ENCODE measurements at places on chromosomes 6 and 20. TPM values are rescaled to one million over a fixed set of nuclear protein-coding genes. Genes with fewer than 3 reads are reported as not detected.
A peak's percentile ranks its signal among the peaks of the same experiment; 100 is the strongest.

Gene TRIM31
- not detected for polyA plus RNA-seq

DNA sequence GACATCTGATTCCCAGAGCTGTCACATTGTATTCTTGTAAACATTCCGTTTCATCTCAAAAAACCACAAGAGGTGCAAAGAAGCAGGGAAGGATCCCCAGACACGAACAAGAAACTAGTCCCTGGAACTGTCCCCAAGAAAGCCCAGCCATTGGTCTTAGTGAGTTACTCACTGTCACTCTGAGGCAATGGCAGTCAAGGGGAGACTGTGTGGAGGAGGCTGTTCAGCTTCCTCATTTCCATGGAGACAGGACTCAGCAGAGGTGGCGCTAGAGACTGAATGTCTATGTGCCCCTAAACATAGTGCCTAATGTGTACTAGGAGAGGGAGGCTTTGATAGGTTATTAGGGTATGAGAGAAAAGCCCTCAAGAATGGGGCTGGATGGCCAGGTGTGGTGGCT lies 11.1 kb downstream of the ULBP1 start:
- no peak for DNase-seq

- DNase-seq, result no peak
Observed at GRCh38 chr6:149963212-149963461, 606 bp upstream of the ULBP1 start.

Gene SLC35F1
- not detected for polyA plus RNA-seq

DNA sequence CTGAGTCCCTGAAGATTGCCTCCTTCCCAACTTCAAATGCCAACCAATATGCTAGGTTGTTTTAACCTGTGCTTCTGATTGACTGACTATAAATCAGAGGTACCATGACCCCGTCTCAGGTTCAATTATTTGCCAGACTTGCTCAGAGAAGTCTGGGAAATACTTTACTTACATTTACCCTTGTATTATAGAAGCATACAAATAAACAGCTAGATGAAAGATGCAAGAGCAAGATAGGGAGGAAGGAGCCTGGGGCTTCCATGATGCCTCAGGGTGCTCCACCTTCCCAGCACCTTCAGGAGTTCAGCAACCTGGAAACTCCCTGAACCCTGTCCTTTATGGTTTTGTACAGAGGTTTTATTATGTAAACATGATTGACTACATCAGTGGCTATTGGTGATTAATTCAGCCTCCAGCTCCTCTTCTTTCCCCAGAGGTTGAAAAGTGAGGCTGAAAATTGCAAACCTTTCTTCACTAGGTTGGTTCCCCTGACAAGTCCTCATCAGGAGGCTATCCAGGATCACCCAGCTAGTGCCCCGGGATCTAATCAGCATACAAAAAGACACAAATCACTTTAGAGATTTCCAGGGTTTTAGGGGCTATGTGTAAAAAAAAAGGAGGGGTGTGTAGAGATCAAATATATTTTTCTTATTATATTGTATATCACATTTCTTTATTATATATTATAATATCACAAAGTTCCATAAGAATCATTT lies 547.7 kb downstream of the EPM2A start:
- no peak for DNase-seq

Gene TLDC2
- polyA plus RNA-seq, result 0.22 TPM

Gene NKX2-2
- not detected for polyA plus RNA-seq

DNA sequence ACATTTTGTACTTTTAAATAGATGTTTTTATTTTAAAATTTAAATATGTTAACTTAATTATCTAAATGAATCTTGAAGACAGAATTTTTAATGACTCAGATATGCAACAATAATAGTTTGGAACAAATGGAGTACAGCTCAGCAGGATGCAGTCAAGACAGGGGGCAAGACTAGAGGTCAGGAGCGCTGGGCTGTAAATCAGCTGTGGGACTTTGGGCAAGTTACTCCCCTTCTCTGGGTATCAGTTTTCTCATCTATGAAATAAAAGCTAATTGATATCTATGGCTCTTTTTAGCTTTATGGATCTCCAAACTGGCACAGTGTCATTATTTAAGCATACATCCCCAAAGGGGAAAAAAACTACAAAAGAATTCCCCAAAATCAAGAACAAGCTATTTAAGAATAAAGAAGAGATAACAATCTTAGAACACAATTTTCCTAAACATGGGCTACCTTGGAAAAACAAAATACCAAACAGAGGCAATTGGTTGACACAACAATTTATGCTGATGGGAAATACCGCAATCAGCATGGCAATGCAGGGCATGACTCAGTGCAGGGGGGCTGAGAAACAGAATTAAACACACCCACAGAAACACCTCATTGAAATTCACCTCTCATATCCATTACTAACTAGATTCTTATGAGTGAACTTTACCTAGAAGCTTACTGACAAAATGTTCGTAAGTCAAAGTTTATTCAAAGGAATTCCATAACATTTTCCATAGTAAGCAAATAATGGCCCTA lies 188.2 kb downstream of the SIM1 start:
- no peak for DNase-seq

Gene FLRT3
- polyA plus RNA-seq, result 69.7 TPM

- no peak for DNase-seq
Observed at GRCh38 chr6:132280436-132280835, 120.8 kb downstream of the MOXD1 start.

DNA sequence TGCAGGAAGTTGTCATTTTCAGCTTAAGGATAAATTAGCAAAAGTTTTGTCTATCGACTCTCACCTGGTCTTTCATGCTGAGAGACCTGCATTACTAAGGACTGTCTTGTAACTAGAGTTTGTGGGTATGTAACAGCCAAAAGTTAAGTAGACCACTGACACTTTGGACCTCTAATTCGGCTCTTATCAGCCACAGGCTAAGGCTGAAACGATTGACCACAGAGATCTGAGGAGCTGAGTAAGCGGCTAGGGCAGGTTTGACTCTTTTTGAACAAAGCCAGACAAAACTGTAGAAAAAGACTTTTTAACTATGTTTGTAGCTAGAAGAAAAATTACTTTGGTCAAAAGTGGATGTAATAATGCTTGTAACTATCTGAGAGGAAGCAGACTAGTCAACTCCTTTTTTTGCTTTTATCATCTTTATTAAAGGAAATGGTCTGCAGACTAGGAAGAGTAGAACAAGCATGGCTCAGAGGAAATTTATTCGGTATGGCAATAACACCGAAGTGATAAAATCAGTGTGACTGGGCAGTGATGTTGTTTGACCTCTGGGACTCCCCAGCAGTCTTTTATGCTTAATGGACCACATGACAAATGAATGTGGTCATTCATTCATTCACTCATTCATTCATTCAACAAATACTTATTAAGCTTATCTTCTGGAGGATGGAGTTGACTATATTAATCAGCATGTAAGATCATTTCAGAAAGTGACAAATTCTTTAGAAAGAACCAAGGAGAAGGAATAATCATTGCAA lies 725.0 kb upstream of the HS3ST5 start:
- DNase-seq, result no peak

DNA sequence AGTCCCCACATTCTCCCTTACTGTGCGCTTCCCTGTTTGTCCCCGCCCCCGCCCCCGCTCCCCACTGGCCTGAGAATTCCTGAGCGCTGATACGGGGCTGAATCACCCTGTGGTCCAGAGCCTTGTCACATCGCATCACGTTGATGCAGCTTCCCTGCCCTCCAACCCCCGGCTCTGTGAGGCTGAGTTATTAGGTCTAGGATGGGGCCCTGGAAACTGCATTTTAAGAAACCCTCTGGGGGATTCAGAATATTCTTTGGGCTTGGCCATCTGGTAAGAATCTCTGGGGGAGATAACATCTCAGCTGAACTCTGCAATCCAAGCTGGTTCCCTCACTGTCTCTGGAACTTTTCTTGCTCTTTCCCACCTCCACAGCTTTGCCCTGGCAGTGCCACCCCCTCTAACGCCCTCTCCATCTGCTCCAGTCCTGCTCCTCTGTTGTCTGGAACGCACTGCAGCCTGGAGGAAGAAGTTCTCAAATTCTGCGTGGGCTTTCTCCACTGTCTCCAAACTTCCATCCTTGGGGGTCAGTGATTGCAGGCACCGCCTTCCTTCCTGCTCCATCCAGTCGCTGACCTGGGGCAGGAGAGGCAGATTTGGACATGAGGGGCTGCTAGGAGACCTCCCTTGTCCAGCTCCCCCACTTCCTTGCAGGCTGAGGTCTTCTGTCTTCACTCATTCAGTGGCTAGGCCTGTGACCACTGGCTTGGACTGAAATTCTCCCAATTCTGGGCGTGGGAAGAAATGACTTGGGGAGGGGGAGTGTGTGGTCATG lies 42.6 kb downstream of the KIAA1755 start:
- DNase-seq, result peak; percentile 60

GRCh38 chr20:56208121-56208520 lies 40.4 kb upstream of the MC3R start:
- no peak for DNase-seq

DNA sequence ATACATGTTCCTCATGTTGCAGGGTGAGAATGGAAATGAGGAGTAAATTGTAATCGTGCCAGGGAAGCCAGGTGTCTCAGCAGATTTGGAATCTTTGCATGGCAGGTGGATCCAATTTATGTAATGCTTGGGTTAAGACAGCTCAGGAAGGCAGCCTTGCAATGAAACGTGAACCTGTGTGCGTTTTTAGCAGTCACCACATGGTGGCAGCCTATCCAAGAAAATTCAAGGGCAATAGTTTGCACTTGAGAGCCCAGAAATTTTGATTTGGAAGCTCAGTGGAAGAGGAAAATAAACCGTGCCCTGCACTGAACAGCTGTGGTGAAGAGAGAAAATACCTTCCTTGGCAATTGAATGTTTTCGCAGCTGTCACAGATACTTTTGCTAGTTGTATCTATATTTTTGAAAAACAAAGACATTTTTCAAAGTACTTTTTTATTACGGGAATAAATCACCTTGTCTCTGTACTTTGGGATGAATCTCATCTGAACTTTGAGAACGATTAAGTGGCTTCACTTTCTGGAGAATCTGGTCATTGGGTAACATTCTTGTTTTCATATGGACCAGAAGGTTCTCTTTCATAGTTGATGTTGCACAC lies 26.5 kb downstream of the MTHFD1L start:
- DNase-seq, result peak; percentile 48

Gene WFDC5
- 2.4 TPM for polyA plus RNA-seq

Gene SH3BGRL2
- 3.9 TPM for polyA plus RNA-seq

- DNase-seq, result no peak
Observed at GRCh38 chr20:45968801-45969711, 2.9 kb downstream of the ZNF335 start.

DNA sequence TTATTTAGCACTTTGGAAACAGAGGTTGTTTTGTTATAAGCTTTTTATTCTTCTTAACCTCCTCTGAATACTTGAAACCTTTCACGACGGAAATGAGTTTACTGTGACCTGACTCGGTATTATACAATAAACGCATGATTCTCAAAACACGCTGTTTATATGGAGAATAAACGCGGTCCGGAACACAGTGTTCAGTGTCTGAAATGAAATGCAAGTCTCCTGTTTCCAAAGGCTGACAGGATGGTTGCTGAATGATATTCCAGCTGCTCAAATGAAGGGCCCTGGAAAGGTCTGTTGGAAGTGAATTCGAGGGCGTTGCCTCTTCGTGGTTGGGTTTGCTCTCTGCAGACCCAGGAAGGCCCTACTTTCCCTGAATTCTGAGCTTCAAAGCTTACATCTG lies 83.4 kb downstream of the RSPH3 start:
- DNase-seq, result no peak

DNA sequence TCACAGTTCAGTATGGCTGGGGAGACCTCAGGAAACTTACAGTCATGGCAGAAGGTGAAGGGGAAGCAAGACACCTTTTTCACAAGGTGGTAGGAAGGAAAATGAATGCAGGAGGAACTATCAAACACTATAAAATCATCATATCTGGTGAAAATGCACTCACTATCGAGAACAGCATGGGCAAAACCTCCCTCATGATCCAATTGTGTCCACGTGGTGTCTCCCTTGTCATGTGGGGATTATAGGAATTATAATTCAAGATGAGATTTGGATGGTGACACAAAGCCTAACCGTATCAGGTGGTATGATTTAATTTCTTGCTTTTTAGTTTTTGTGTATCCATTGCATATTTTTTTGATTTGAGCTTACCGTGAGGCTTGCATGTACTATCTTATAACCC lies 133.2 kb upstream of the SYNCRIP start:
- no peak for DNase-seq

DNA sequence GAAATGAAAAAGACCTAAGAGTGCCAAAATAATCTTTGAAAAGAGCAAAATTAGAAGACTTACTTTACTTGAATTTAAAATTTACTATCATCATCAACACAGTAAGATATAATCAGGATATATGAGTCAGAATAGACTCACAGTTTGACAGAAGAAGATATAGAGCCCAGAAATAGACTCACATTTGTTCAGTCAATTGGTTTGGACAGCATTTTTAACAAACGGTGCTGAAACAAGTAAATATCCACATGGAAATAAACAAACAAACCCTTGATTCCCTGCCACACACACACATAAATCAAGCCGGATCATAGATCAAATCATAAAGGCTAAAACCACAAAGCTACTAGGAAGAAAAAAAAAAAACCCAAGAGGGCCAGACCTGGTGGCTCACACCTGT lies 291.1 kb downstream of the ADGRG6 start:
- DNase-seq, result no peak

- DNase-seq, result no peak
Observed at GRCh38 chr6:88669475-88669874, 293.9 kb downstream of the RNGTT start.

DNA sequence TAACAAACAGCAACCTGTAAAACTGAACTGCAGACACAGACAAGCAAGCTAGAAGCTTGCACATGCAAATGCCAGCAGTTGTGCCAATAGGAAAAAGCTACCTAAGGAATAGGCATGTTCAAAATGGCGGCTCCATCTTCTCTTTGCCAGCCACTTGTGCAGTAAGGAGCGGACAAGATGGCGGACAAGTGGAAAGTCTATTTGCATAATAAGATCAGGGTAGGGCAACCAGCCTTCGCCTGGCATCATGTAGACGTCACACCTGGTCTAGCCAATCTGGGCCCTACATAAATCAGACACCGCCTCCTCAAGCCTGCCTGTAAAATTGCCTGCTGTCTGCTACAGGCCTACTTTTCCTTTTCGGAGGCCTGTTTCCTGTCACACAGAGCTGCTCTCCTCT lies 18.0 kb downstream of the C6orf52 start:
- no peak for DNase-seq

- no peak for DNase-seq
Observed at GRCh38 chr20:64149141-64149540, 15.1 kb upstream of the MYT1 start.

Gene SLC17A3
- not detected for polyA plus RNA-seq

GRCh38 chr6:148890096-148890495 lies 143.3 kb downstream of the UST start:
- no peak for DNase-seq

Gene B3GALT4
- 0.61 TPM for polyA plus RNA-seq

- DNase-seq, result no peak
Observed at GRCh38 chr6:34424200-34425131, 1.4 kb downstream of the RPS10 start.

Data from keratinocyte (primary cell).